Brain (organoid and tissue), 16 donors: ENCODE measurements at places on chromosomes 3 and 15.

DNA sequence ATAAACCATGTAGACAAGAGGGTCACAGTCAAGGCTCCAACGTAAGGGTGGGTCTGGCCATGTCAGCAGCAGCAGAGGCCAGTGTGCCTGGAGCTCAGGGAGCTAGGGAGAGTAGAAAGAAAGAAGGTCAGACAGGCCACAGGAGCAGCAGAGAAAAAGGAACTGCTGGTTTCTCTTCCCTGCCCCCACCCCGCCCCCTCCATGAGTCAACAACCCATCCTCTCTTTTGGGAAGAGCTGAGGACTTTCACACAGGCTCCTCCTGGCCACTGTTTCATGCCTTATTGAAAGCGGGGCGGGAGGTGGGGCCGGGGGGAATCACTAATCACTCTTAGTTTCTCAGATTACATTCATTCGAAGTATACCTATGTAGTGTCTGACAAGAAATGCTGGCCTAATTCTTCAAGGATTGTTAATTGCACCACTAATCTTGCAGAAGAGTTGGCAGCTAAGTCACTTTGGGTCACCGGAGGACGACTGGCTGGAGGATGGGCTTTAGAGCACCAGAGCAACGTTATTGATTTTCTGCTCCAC lies 9.1 kb upstream of the SCG3 start:
- DNase-seq: no peak

DNA sequence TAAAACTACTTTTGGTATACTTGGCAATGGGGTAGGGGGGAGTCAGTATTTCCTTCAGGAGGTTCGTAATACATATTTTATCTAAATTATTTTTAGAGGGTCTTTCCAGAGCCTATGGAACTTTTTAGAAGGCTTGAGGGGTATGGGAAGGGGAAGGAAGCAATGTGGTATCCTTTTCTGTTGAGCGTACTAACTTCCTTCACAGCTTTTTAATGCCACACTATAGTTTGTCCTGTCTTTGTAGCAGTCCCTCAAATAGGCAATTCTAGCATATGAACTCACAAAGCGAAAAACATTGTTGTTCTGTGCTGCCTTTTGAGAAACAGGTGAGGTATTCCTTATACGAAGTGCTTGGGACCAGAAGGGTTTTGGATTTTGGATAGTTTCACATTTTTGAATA lies 22.3 kb upstream of the P2RY13 start:
- DNase-seq: no peak

DNA sequence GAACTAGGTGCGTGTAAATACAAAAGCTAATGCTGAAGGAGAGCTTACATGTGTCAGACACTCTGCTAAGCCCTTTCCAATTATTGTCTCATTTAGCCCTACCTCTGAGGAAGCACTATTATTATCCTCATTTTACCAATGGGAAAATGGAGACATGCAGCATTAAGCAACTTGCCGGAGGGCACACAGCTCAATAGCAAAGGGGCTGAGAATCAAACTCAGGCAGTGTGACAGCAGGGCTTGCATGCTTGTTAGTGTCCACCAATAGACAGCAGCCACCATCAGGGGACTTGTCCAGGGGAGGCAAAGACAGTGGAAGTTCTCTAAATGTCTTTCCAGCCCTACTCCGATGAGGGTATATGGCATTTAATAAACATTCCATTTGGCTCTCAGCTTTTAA lies 548.6 kb downstream of the MAGI1 start:
- DNase-seq: peak; percentile 25

GRCh38 chr3:23928524-23928923 lies 11.6 kb downstream of the RPL15 start:
- no peak for DNase-seq

DNA sequence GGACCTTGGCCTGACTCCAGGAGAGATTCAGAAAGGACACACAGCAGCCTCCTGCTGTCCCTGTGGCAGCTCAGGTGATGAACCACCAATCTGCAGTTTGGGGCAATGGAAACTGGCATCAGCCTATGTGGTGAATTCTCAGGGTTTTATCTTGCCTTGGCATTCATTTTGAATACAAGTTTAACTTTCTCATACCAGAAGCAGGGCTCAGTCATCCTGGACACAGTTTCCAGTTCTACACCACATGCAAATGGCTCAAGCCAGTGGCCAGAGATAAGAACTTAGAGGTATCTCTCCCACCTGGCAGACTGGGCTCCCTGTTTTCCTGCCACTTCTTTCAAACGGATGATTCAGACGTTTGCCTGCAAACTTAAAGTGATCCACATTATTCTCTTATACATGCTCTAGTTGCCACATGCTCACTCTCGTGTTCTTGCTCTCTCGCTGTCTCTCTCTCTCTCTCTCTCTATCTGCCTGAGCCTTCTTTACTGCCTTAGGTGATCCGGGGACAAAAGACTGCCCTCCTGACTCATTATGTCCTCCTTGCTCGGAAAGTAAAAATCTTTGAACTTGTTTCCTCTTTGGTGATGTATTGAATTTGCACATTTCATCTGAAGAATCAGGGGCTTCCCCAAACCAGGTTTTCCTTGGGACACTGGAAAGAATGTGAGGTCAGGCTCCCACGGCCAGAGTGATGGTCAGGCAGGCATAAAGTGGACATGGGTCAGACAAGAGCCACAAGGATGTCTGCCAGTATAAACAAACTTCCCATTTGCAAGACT lies 99.6 kb upstream of the STT3B start:
- no peak for DNase-seq

DNA sequence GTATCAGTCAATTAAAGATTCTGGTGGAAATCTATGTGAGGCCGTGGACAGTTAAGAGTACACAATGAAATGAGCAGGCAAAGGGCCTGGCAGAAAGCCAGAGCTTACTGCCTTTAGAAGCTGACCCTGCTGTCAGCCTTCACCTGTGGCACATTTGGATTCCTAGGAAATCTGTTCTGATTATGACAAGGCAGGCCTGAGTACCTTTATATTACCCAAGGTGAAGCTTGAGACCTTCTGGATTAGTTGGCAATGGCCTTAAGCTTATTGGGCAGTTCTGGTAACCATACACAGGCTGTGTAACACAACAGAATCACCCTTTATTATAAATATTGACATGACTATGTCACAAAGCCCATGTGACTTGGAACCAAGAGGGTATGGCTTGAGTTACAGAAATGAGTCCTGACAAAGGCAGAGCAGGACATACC lies 43.2 kb downstream of the NBEAL2 start:
- DNase-seq: no peak

DNA sequence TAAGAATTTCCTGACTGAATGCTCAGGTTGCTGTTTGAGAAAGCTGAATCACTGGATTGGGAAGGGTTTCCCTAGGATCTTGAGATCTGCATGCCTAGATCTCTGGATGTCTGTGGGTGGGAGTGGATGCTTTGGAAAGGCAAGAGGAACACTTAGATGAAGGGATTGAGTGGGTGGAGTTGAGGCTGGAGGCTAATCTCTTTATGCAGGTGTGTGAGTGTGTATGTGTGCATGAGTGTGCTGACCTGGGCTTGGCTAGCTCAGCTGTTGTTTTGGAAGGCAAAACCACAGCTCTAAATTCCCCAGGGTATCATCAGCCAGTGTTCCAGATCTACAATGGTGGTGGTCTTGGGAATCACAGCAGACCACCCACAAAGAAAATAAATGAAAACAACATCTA lies 60.5 kb downstream of the CLDN1 start:
- no peak for DNase-seq

DNA sequence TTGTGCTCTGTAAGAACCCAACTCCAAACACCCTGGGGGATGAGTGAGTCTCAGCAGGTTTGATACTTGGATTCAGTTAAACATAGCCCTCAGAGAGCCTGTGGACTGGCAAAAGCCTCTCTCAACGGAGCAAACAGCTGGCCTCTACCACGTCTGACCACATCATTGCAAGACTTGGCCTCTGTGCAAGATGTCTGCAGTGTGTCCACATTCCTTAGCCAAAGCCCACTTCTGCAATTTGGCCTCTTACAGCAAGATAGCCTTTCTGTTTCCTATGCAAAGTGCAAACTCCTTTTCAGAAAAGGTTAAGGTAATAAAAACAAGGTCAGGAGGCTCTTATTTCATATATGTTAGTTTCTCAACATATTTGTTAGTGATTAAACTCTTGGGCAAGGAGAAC lies 27.9 kb downstream of the FBN1 start:
- DNase-seq: no peak

GRCh38 chr15:34754674-34755418 lies at the start of gene GJD2:
Gene GJD2, minus strand, starts transcription at chr15:34754998. Its CDS starts 510 bp downstream, at chr15:34754488.
- DNase-seq: peak; percentile 74

GRCh38 chr15:67578020-67578600 lies 35.6 kb downstream of the MAP2K5 start:
- no peak for DNase-seq

DNA sequence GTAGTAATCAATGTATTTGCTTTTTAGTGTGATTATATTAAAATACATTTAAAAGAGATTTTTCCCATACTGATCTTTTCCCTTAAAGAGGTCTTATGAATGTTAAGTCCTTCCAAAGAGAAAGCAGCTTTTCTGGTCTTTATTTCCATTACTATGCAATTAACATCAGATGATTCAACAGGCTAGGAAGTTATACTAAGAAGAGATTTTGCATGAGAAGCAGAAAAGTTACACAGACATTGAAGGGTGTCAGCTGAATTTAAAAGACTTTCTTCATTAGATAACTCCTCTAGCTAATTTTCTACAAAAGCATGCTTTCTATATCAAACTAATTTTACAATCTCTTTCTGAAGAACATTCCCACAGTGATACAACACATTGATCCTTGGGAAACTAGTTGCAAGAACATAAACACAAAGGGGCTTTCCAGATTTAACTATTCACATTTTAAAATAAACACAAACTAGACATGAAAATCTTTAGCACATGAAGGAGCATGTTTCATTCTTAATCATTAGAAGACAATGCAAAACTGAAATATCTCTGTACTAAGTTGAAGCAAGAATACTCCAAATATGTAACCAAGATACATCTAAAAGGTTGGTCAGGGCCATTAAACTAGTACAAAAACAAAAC lies 965.8 kb downstream of the ROBO1 start:
- DNase-seq: no peak

- no peak for DNase-seq
Observed at GRCh38 chr15:63887630-63888029, 53.9 kb upstream of the HERC1 start.

DNA sequence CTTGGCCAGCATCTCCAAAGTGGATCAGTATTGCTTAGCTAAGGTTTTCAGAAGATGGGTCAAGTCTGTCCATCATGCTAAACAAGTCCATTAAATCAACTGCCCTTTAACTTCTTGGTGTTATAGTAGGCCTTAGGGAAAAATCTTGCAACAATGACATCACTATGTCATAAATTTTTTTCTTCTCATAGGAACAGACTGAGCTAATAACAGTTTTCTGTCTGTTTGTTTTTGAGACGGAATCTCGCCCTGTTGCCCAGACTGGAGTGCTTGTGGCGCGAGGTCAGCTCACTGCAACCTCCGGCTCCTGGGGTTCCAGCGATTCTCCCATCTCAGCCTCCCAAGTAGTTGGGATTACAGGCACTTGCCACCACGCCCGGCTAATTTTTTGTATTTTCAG lies 94.2 kb downstream of the EFL1 start:
- no peak for DNase-seq

DNA sequence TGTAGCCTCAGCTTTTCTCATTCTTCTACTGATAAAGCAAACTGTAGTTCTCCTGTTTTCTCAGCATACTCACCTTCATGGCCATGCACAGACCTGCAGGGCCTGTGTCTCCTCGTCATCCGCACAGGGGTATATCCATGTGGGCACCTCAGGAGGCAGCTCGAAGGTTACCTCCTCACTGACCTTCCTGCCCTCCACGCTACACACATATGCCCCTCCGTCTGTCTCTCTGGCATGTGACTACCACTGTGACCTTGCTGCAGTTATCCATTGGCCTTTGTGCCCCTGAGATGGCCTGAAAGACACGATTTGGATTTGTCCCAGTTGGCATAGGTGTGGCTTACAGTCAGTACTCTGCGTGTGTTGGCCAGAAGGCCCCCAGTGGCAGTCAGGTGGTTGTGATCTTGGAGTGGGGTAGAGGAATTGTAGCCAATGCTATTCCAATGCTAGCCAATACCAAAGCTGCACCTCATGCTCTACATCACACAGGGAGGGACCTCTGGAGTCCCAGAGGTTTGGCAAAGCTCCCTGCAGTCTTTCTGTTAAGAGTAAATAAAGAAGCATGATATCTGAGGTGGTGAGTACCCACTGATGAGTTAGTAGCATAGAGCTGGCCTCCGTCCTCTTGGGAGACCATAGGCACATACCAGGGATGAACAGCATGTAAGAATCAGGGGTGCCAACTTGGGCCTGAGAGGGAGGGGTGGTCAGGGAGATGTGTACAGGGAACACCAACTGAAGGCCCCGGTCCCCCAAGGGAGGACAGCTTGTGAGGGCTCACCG lies 143.4 kb downstream of the EEFSEC start:
- DNase-seq: no peak

GRCh38 chr3:155995525-155996370 lies 124.6 kb upstream of the KCNAB1 start:
- DNase-seq: peak; percentile 62

DNA sequence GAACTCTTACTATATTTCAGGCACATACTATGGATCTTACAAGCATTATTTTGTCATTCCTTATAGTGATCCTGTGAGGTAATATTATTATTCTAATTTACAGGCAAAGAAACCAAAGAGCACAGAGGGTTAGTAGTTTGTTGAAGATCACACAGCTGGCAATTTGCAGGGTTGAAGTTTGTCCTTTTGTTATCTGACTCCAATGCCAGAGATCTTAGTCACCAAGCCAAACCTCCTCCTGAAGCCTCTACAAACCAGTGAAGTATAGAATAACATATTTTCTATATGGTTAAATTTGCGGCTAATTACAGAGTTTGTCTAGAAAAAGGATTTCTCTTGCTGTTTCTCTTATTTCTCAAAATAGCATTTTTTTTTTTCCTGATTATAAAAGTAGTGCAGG lies 11.2 kb downstream of the ISLR2 start:
- no peak for DNase-seq

- peak; percentile 100 for DNase-seq
Observed at GRCh38 chr3:140941434-140942220, at the start of gene SLC25A36. Gene SLC25A36, plus strand, starts transcription at chr3:140941836. Its CDS starts 219 bp downstream, at chr3:140942055.

DNA sequence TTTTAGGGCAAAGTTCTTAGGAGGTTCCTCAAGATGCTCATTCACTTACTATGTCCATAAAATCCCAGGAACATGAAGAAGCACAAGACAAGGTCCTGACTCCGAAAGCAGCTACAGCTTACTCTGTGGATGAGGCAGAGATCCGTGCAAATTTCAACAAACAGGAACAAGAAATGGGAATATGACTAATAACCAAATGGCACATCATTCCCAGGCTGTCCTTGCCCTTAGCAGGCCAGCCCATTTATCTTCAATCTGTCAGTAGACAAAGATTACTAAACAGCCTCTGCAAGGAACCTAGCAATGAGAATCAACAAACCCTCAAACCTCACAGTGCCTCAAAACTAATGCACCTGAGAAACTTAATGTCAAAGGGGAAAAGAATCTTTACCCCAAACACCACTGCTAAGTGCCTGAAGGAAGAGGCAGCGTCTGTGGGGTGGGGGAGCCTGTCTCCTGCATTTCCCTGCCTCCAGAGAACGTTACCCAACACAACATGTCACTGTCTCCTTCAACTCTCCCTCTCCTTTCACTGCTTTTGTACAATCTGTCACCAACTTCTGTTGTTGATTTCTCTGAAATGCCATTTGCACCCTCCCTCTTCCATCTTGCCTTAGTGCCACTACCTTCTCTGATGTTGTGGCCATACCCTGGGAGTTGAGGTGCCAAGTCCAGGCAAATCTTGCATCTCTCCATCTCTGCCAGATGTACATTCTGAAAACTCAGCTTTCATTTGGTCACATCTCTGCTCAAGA lies 4.8 kb downstream of the TNFAIP8L3 start:
- DNase-seq: peak; percentile 87

- no peak for DNase-seq
Observed at GRCh38 chr3:72003936-72004335, 219.0 kb upstream of the PROK2 start.

GRCh38 chr3:14138878-14139655 lies 14.2 kb downstream of the TMEM43 start:
- no peak for DNase-seq
